ENCODE measurements at places on chromosomes 5 and 9.

DNA sequence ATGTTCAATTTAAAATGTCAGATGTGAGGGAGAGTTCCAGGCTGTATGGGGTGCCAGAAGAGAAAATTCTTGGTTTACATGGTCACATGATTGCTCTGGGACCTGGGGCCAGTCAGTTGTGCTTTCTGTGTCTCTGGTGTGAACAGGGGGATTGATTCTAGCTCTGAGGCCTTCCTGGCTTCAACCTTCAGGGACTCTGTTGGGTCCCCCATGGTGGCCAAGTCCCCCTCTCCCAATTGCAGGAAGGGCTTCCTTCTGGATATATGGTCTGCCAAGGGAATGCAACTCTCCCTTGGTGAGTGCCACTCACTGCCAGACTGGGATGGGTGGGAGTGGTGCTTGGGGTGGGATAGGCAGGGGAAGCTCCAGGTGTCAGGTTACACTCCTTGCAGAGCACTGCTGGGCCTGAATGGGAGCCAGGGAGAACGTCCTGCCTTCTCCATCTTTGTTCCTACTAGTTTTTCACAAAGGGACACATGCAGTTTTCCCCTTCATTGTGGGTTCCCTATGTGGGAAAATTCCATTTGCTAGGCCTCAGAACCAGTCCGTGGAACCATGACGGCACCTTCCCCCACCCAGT lies 153.2 kb downstream of the MELK start:
- no peak for DNase-seq

- DNase-seq: no peak
Measured at GRCh38 chr9:80932947-80933780, 756.2 kb downstream of the TLE1 start.

DNA sequence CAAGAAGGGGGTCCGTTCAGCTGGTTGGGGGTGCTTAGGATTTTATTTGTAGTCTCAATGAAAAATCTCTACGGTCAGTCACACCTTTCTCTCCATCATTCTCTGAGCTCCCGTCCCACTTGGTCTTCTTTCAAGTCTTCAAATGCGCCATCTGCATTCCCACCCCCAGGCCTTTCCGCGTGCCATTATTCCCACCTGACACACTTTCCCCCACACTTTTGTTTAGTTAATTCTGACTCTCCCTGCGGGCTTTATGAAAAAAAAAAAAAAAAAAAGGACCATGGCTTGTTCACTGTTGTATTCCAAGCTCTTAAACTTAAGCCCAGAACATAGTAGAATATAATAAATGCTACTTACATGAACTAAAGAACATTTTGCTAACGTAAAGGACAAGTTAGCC lies 11.7 kb upstream of the OR5C1 start:
- no peak for DNase-seq

DNA sequence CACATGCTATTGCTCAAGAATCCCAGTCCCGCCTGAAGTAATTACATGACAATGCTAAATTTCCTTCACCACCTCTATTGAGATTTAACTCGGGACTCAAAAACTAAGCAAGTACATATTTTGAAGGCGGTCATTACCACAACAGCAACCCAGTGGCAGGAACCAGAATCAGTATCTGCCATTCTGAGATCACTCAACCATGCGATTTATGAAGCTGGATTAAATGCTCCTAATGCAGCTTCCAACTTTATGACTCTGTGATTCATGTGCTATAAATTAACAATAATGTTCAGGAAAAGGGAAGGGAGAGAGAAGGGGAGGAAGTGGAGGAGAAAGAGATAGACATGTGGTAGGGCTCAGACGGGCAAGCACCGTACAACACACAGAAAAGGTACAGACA lies 194.7 kb downstream of the DNAH5 start:
- DNase-seq: no peak

- no peak for DNase-seq
Measured at GRCh38 chr5:154206311-154206710, 15.8 kb downstream of the GALNT10 start.

DNA sequence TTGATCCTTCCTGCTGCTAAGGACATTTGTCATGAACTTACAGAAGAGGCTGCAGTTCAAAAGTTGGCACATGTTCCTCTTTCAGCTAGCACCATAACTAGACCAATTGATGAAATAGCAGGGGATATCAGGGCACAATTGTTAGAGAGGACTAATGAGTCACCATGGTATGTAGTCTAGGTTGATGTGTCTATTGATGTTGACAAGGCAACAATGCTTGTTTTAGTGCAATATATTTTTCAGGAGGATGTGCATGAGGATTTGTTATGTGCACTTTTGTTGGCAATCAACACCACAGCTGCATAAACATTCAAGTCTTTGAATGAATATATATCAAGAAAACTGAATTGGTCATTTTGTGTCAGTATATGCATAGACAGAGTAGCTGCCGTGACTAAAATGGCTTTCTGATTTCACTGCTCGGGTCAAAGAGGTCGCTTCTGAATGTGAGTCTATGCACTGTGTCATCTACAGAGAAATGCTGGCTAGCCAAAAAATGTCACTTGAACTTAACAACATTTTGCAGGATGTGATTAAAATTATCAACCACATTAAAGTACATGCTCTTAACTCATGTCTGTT lies 68.0 kb downstream of the FGF10 start:
- DNase-seq: no peak

DNA sequence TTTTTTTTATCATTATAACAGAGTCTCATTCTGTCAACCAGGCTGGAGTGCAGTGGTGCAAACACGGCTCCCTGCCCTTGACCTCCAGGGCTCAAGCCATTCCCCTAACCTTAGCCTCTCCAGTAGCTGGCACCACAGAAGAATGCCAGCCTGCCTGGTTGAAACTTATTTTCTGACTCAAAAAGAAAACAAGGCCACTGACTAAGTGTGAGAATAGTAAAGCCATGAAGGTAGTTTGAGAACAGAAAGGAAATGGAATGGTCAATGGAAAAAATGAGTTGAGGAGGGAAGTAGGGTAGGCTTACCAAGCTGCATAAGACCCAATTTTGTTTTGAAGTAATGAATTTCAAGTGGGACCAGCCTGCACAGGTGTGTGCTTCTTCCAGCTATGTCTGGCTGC lies 82.8 kb upstream of the RORB start:
- no peak for DNase-seq

DNA sequence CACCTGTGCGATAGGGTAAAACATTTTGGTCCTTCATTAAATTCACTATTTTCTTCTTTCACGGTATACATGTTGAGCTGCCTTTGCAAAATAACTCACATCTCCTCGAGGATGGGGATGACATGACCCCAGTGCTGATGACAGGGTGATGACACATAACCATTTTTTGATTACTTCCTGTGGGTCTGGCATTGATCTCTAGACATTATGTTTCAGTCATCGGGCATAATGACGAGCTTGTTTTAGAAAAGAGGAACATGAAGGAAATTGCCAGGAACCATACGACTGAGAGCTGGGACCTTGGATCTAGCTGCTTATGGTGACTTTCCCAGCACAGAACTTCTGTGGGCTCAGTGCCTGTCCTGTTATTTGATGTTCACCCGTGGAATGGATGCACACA lies 25.2 kb downstream of the COL5A1 start:
- DNase-seq: peak; percentile 65

DNA sequence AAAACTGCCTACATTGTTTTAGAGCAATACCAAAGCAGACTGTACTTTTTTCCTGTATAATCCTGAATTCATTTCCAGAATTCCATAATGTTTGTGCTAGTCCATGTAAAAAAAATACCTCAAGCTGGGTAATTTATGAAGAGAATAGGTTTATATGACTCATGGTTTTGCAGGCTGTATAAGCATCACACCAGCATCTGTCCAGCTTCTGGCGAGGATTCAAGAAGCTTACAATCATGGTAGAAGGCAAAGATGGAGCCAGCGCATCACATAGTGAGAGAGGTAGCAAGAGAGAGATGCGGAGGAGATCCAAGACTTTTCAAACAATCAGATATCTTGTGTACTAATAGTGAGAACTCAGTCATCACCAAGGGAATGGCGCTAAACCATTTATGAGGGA lies 280.3 kb upstream of the CDH9 start:
- DNase-seq: no peak
